ENCODE measurements at places on chromosomes 1 and 21.
A peak's percentile ranks its signal among the peaks of the same experiment; 100 is the strongest.

DNA sequence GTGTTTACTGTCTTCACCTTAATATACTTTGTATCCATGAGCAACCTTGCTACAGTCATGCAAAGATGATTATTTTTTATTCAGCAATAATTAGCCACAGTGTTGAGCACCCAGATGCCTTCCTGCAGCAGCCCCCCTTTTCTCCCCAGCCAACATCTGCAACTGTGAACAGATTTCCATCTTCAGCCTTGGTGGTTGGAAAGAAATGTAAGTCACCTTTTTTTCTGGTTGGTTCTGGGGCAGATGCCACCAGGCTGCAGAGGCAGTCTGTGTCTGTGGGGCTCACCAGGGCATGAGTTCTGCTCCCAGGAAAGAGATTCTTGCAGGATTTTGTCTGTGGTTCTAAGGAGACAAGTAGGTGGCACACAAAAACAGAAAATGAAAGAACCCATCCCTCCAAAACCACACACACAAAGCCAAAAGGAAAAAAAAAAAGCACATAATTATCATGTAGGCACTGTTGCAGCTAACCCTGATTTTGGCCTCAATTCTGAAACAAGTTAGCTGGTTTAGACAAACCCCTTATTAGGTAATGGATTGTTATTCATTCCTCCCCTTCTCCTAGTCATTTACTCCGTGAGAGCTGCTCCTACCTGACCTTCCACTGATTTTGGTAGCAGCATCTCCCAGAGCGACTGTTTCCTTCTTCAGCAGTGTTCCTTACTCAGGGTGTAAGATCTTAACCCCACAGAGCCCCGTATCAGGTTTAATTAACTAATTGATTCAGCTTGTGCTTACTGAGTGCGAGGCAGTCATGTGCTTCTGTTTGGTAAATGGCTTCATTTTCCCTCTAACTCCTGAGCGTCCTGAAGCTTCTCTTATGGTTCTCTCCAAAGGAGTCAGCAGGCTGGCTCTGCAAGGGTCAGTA is 36.5 kb downstream of the GALNT2 start:
- no peak for DNase-seq

GRCh38 chr1:41812051-41812450 is 106.7 kb downstream of the HIVEP3 start:
- DNase-seq, result peak; percentile 48

- no peak for DNase-seq
These were observed 53.4 kb upstream of the RPL11 start for GRCh38 chr1:23638188-23638619.

GRCh38 chr1:34747638-34747941 is 7.3 kb upstream of the GJB5 start:
- no peak for DNase-seq

GRCh38 chr21:34973685-34974084 is 75.4 kb downstream of the RUNX1 start:
- DNase-seq, result no peak

- peak; percentile 47 for DNase-seq
These were observed 27.4 kb upstream of the COQ8A start for GRCh38 chr1:226912587-226913176.

GRCh38 chr1:178869119-178869697 is 1.7 kb downstream of the ANGPTL1 start:
- DNase-seq, result no peak

DNA sequence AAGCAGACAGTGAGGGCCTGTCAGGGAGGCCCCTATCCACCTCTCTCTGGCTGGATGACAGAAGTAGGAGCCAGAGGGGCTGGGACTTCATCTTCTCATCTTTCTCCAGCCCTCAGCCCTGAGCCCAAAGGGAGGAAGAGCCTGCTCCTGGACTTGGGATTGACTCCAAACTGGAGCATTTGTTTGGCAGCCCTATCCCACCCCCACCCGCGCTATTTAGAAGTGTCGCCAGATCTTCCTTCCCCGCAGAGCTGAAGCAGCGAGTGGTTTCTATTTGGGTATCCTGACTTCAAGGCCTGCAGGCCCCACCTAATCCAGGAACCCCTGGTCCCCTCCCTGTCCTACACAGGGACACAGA is 9.6 kb downstream of the NES start:
- no peak for DNase-seq

DNA sequence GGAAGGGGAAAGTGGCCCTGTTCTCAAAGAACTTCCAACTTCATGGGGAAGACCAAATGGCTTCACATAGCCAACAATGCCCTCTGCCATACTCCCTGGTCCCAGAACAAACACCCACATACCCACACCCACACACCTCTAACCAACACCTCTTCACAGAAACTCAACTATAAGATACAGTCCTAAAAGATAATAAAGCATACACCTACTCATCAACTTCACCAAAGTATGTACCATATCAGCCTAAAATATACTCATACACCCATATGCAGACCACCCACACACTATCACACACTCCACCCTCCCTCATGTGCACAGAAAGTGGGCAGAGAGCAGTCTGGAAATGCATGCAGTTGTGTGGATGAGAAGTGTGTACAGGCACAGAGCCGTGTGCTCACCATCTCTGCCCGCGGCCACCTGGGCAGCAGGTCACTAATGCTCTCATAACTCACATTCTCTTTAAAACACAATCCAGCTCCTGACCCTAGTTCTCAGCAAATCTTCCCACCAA is 27.7 kb downstream of the IQGAP3 start:
- DNase-seq, result no peak

DNA sequence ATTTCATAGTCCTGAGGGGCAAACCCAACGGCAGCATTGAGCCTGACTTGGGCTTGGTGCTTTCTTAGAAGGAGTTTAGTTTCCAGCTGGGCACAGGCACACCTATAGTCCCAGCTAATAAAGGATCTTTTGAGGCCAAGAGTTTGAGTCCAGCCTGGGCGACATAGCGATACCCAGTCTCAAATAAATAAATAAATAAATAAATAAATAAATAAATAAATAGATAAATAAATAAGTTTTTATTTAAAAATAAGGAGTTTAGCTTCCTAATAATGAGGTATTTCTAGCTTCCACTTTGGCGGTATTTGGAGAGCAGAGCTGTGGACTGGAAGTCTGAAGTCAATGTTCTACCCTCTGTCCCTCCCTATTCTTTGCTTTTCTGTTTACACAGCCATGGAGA is 186.6 kb downstream of the URB2 start:
- DNase-seq, result no peak

DNA sequence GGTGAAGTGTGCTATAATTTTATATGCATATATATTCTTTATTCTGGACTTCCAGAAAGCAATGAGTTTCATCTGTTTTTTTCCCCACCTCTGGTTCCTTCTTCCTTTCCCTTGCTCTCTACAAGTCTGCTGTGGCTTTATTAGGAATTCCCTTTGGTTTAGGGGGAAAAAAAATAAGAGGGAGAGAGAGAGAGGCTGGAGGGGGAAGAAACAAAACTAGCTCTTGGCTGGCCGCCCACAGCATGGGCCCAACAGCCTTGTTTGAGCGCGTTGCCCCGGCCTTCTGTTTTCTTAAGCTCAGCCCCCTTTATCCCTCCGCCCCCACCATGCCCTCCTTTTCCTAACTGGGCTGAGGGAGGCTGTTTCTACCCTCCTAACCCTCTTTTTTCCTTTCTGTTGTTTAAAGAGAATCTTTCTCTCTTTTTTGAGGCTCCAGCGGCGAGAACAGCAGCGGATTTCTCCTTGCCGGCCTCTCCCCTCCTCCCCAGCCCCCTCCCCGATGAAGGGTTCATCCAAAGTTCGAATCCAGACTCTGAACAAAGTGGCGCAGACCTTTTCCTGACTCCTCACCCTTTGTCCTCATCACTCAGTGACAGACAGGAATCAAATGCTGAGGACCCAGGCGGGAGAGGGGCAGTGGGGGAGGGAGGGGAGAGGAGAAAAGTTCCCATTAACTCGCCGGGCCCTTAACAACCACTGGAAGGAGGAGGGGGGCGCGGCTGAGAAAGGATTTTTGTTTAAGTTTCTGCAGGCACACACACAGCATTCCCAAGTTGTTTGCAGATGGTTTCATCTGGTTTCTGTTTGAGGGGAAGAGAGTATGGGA is 29.7 kb downstream of the PBX1 start:
- no peak for DNase-seq

DNA sequence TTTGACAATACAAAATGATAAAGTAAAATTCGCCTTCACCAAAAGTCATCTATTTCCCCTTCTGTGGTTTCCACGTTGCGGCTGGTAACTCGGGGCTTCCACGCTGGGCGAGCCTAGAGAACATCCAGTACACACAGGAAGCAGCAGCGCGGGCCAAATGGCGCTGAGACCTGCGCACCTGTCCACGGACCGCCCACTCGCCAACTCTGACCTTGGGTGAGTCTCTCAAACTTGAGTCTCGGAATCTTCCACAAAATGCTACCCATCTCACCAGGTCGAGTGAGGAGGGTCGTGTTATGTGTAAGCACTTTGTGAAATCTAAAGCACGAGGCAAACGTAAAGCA is 820 bp upstream of the TTF2 start:
- peak; percentile 66 for DNase-seq

DNA sequence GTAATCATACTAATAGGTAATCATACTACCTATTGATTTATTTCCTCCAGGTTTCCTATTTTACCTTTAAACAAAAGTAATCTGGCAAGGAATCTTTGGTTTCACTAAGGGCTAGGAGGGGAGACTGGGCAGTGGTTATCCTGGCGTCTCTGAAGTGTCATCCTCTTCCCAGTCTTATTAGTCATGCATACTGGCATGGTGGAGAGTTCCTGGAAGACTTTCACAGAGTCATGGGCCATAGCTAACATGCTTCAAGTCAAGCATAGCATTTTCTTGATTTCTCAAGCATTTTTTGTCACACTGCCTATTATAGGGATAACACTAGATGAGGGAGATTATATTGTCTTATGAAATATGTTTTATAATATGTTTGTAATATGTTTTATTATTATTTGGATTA is 64.0 kb upstream of the ASB17 start:
- no peak for DNase-seq

GRCh38 chr21:46423546-46424038 is 35.1 kb upstream of the DIP2A start:
- DNase-seq, result no peak

DNA sequence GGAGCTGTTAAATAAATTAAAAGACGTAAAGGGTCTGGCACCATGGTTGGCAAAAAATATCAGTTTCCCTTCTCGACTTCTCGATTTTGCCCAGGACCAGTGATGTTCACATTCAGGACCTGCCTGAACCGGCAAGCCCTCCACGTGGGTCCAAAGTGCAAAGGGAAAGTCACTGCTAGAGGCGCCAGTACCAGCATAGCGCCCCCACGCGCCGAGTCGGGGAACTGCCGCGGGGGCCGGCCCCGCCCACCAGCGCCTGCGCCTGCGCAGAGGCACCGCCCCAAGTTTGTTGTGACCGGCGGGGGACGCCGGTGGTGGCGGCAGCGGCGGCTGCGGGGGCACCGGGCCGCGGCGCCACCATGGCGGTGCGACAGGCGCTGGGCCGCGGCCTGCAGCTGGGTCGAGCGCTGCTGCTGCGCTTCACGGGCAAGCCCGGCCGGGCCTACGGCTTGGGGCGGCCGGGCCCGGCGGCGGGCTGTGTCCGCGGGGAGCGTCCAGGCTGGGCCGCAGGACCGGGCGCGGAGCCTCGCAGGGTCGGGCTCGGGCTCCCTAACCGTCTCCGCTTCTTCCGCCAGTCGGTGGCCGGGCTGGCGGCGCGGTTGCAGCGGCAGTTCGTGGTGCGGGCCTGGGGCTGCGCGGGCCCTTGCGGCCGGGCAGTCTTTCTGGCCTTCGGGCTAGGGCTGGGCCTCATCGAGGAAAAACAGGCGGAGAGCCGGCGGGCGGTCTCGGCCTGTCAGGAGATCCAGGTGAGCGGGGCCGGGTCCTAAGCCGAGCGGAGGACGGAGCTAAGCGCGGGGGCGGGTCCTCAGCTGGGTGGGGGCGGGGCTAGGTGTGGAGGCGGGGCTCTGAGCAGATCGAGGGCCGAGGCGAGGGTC is at the start of gene PINK1:
Gene PINK1, plus strand, starts transcription at position 269 of the 875 bp plus-strand sequence. Its CDS starts 91 bp downstream, at position 360.
- DNase-seq, result peak; percentile 83

DNA sequence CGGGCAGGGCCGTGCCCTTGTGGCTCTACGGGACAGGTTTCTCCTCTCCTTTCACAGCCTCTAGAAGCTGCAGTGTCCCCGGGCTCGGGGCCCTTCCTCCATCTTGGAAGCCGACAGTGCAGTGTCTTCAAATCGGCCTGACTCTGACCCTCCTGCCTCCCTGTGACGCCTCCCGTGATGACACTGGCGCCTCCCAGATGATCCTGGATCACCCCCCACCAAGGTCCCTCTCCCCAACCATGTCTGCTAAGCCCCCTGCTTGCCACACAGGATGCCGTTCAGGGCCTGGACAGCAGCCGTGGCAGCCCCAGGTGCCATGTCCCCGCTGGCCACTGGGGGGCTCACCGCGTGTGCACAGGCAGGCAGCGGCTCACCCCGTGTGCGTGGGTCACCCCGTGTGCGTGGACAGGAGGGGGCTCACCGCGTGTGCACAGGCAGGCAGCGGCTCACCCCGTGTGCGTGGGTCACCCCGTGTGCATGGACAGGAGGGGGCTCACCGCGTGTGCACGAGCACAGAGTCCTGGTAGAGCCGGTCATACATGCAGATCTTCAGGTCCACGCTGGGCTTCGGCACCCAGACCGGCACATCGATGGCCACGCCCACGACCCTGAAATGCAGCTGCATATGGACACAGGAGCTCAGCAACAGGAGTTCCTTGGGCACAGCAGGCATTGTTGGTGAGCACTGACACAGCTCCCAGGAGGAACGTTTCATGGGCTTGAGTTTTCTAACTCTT is 24.9 kb upstream of the TMEM52 start:
- peak; percentile 68 for DNase-seq

- DNase-seq, result peak; percentile 34
These were observed 14.2 kb upstream of the SLC44A3 start for GRCh38 chr1:94805912-94806311.

DNA sequence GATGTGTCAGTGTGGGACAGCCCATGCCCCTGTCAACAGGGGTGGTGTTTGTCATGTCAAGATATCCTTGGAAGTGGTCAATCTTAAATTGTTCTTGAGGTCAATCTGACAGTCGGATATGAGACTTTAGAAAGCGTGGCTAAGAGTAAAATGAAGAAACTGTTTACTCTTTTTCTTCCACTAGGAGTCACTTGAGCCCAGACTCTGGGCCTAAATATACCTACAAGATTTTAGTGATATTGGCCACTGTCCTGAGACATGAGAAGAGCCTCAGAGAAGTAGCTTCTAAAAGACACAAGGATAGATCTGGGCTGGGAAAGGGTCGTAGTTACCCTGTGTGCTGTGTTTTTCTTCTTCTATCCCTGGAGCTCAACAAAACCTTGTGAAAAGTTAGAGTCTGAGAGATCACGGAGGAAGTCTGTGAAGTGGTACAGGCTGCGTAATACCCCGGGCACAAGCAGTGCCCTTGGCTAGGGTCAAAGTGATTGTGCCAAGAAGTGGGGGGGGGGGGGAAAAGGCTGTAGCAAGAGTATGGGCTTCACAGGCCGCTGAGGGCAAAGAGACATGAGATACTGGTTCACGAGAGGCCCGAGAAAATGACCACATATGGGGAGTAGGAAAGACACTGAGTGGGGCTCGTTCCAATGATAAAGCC is 355.2 kb upstream of the GREM2 start:
- no peak for DNase-seq

DNA sequence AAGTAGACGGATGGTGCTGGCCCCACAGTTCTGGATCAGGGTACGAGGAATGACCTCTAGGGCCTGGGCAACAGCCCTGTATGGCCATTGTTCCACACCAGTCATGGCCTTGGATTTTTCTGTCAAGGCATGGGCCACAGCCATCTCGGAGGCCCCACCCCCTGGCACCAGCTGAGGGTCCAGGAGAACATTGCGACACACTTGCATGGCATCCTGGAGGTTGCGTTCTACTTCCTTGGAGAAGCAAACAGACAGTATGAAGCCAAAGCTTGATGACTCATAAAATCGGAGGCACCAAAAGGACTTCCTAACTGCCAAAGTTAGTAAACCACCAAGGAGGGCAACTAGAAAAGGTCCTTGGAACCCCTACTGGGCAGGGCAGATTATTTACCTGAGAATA is 11.9 kb upstream of the VHLL start:
- DNase-seq, result no peak

GRCh38 chr1:24779689-24780464 is 34.6 kb downstream of the CLIC4 start:
- no peak for DNase-seq

All from activated CD8-positive, alpha-beta memory T cell treated with anti-CD3 and anti-CD28 coated beads, Interleukin-2, amount 50 U/mL, for 4 hours (primary cell).